ENCODE measurements at places on chromosomes 1 and 21.

GRCh38 chr1:11858968-11859871 is 475 bp upstream of the NPPB start:
- DNase-seq: peak; percentile 91

DNA sequence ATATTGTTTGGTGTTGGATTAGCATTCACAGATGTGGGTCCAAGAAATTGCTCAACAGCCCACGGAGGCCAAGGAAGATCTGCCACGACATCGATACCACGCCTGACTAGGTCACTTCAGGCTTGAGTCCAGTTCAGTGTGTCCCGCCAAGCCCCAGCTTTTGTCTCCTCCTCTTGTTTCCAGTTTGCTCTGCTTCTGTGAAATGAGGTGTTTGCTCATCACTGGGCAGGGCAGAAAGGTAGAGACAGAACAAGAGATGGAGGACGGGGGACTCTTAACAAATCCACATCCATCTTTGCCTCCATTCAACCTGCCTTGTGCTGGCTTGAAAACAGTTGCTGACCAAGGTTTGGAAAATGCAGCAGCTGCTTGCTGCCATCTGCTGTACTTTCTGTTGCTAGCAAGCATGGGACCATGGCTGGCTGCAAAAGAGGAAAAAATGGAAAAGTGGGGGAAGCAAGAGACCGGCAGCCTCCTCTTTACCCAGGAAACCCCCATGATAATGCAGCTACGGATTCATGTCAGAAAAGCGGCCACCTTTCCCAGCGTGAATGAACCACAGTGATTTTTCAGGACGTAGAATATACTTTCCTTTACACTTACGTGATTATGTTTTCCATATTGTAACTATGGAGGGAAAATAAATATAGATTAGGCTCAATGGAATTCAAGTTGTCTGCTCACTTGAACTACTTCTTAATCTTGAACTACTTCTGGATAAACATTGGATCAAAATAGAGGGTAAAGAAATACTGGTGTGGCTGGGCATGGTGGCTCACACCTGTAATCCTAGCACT is 80.2 kb upstream of the GREM2 start:
- DNase-seq: peak; percentile 65

GRCh38 chr21:26236281-26236680 is 65.7 kb upstream of the APP start:
- no peak for DNase-seq

GRCh38 chr1:224219011-224219611 is 36.1 kb downstream of the DEGS1 start:
- DNase-seq: no peak

DNA sequence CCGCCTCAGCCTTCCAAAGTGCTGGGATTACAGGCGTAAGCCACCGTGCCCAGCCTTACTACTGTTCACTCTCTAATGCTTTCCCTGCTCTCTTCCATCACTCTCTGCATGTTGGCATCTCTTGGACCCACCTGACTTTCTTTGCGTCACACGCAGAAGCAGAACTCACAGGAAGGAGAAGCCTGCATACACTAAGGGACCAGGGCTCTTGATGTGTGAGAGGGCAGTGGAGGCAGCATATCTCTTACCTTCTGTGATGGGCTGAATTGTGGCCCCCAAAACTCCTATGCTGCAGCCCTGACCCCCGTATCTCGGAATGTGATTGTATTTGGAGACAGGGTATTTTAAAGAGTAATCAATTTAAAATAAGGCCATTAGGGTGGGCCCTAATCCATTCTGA is 26.7 kb upstream of the SLAMF9 start:
- peak; percentile 33 for DNase-seq

- DNase-seq: no peak
These were observed 18.6 kb downstream of the CDC42BPA start for GRCh38 chr1:227299688-227300087.

GRCh38 chr1:203571661-203572060 is 55.0 kb upstream of the ATP2B4 start:
- no peak for DNase-seq

DNA sequence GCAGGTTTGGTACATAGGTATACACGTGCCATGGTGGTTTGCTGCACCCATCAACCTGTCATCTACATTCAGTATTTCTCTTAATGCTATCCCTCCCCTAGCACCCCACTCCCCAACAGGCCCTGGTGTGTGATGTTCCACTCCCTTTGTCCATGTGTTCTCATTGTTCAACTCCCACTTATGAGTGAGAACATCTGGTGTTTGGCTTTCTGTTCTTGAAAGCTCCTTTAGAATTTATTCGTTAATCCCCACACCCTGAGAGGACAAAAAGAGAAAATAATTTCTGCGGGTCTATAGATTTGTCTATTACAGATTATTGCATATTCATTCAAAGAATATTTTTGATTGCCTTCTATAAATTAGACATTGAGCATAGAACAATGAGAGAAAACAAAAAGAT is 455.5 kb downstream of the PLPP3 start:
- DNase-seq: no peak

GRCh38 chr1:61332796-61333195 is 250.4 kb downstream of the NFIA start:
- DNase-seq: no peak

- DNase-seq: no peak
These were observed 23.5 kb upstream of the LRRC47 start for GRCh38 chr1:3819771-3820200.

DNA sequence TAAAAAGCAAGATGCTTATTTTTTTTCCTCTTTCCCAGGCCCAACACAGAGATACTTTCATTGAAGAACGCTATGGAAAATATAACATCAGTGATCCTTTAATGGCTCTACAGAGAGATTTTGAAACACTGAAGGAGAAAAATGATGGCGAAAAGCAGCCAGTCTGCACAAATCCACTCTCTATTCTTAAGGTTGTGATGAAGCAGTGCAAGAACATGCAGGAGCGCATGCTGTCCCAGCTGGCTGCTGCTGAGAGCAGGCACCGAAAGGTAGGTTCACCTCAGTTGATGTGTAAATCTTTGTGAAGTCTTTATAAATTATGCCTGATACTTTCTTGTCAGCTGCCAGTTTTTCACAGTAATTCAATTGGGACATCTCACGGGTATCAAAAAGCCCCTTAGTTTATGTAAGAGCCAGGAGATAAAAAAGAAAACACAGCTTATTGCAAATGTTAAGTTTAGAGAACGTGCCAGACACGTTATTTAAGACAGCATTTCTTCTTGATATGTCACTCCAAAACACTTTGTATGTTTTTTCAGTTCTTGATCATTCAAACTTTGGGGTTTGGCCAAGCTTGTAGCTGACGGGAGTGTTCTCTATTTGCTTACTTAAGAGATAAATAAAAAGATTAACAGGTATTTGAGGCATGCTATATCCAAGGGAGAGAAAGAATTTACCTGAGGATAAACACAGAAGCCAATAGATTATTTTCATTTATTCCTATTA is 53.1 kb downstream of the CTTNBP2NL start:
- DNase-seq: no peak

GRCh38 chr1:231557898-231558707 is 29.6 kb downstream of the TSNAX start:
- DNase-seq: no peak

- no peak for DNase-seq
These were observed 66.2 kb upstream of the WDR26 start for GRCh38 chr1:224500796-224501195.

DNA sequence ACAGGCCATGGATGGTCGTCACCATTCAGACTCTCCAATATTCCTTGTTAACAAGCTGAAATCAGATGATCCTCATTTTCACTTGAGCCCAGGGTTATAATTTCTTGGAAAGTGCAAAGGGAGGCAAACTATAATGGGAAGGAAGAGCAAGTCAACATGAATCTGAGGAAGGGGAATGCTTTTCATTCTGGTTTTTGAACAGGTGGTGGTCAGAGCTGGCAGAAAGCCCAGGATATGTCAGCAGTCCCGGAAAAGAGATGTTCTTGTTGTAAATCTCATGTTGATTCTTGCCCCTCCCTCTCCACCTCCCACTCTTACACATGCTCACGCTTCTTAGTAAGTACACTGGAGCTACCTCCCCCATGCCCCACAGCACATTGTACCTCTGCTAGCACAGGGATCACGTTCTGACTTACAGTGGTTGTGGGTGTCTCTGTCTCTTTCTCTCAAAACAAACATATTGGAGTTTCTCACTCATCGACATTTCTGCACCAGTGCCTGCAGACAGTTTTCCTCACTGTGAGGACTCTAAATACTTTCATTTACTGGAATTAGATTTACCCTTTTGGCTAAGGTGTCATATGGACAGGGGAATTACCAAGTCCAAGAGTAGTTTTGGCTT is 77.6 kb downstream of the XCL2 start:
- DNase-seq: no peak

DNA sequence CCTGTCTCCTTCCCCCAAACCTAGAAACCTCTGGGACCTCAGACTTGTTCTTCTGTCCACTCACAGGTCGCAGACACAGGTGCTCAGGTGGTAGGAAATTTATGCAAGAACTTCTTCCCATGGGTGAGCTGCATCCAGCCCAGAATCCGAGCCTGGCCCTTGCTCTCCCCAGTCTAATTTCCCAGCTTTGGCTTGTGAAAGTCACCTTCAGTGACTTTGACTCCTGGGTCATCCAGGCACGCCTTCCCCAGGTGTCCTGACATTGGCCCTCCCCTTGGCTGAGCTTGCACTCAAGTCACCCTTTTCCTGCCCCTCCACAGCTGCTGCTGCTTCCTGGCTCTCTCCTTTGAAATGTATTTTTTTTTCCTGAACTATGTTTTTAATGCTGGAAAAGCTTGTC is 6.6 kb downstream of the IPO13 start:
- DNase-seq: no peak

- no peak for DNase-seq
These were observed 122.2 kb upstream of the KCTD3 start for GRCh38 chr1:215444715-215445414.

DNA sequence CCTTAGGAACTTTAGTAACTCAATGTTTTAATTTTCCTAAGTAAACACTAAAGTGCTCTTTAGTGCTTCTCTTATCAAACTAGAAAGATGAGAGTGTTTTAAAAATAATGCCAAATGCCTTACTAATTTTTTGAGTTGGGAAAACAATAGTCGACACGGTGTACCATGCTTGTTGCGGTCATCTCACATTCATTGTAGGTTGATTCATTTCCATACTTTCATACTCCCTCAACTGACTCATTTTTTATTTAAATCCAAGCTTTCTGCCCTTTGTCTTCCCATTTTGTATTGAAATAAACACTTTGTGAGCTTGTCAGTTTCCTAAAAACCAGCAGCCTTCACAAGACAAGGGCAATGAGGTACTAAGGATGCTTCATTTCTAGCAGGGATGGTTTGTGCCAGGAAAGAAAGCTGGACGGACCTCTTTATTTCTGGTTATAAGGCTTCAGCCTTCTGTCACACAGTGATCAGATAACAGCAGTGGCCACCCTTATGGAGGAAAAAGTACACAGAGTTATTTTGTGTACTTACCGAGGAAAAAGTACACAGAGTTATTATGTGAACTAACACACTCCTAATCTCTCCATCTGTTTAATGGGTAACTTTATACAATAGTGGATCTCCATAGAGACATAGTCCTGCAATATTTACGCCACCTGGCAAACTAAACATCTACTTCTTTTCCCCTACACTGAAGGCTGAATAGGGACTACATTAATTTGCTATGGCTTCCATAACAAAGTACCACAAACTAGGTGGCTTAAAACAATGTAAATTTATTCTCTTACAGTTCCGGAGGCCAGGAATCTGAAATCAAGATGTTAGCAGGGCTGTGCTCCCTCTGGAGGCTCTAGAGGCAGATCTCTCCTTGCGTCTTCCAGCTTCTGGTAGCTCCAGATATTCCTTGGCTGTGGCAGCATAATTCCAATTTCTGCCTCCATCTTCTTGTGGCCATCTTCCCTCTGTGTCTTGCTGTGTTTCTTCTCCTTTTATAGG is 13.0 kb upstream of the CCDC190 start:
- DNase-seq: no peak

DNA sequence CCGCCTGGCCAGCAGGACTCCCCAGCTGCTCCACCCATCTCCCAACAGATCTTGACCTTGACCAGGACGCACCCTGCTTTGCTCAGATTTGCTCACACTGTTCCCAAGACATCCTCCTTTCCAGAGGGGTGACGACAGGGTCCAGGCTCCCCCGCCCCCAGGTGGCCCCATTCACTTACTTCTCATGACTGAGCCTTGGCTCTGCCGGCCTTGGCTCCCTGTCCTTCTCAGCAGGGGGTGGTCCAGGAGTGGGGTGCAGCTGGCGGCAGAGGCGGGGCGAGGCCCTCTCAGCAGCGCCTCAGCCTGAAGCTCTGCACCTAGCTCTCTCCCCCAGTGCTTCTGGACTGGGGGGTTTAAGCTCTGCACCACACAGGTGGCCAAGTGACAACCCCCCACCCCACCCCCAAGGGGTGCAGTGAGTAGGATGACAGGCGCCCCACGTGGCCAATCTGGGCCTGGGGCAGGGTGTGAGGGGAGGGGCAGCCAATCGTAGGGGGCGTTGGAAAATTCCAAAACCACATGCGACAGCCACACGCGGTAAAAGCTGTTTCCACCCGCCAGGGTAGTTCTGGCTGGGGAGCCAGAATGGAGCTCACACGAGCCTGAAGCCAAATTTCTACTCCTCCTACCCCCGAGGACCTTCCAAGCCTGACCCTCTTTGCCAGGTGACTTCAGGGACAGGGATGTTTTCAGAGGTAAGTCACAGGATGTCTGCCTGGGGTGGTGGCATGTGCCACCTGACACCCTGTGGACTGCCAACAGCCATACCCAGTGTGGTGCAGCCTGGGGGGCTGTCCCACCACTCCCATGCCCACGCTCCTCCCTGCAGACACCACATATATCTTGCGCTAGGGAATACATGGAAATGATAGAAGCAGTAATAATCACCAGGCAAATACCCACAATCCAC is 5.6 kb downstream of the RORC start:
- no peak for DNase-seq

DNA sequence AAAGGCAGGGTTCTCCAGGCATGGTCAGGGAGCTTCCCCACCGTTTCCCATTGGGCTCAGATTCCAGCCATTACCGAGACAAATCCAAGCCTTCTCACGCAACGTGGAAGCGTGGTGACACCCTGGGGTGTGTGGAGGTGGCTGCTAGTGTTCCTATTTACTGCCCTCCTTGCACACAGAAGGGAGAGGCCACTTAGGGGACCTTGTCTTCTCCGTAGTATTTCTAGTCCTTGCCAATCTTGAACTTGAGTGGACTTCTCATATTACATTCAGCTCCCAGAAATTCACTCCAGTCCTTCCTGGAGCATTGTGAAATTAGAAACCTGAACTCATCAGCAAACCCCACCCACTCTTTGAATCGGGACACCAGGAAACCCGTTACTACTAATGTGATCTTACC is 131.6 kb downstream of the AJAP1 start:
- DNase-seq: no peak

GRCh38 chr1:184626076-184627006 is 128.3 kb downstream of the EDEM3 start:
- no peak for DNase-seq

DNA sequence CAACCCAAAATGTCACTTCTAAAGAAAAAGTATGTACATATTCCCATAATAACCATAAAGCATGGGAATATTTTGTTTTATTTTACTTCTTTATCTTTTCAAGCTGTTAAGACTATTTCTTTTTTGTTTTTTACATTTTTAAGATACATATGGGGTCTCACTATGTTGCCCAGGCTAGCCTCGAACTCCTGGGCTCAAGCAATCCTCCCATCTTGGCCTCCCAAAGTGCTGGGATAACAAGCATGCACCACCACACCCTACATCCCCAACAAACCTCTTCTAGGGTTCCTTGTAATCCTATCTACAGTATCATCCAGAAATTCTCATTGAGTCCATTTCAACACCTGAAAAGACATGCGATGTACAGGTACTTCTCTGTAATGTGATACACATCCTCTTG is 87.5 kb downstream of the TM2D1 start:
- no peak for DNase-seq

Data from ecto neural progenitor cell (in vitro differentiated cells).